ENCODE measurements at places on chromosomes 12 and 14.

DNA sequence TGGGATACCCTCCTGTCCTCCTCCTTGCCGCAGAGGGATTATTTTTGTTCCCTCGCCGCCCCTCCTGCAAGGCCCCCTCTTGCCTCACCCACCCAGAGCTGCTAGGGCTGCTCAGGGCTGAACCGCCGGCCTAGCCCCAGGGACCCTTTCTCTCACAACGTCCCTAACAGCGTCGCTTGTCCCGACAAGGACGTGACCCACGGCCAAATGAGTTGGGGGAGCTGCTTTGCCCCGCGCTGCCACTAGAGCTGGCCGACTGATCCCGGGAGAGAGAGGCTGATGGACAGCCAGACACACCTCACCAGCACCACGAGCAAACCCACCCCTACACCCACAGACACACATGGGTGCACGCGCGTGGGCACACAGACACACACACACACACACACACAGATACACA lies 154.6 kb upstream of the ALG10B start:
- DNase-seq = no peak

DNA sequence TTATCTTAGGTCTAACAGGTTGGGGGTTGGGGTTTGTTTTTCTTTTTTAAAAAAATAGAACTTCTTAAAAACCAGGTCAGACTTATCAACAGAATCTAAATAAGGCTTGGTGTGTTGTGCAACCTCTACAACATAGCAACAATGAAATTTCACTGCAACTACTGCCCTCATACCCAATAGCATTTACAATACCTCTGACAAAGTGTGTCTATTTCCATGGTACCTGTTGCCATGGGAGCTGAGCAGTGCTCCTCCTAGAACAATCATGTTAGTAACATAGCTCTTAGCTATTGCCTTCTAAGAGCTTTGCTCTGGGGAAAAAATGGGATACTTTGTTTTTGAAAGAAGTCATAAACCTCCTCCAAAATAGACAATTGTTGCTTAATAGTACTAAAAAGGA lies 103.3 kb upstream of the CCDC175 start:
- DNase-seq = no peak

DNA sequence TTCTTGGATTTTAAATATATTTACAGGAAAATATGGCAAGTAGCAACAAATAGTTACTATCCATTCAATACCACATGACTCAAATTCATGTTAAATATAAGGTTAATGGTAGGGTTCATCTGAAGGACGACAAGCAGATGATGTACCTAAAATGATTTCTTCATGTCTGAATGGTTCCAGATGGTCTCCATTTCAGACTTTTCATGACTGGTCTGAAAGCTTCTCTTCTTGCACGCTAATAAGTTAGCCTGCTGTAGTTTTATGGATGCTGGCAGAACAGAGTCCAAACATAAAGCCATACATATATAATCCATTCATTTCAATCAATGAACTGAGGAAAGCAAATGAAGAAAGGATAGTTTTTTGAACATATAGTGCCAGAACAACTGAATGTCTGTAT lies 257.0 kb upstream of the MGAT4C start:
- DNase-seq = no peak

DNA sequence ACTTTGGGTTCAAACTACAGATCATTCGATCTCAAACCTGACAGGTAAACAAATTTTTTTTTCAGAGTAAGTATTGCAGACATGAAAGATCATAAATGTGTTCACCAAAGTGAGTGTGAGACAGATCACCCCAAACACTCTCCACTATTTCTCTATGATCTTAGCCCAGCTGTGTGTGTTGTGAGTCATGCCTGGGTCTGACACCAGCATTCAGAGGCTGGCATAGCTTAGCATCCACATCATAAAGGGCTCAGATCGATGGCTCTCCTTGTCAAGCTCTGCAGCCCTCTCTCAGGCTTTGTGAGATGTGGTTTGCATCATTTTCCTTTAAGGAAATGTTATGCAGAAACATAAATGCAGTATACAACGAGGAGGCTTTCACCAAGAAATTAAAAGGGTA lies 164.9 kb downstream of the ETV6 start:
- DNase-seq = no peak

DNA sequence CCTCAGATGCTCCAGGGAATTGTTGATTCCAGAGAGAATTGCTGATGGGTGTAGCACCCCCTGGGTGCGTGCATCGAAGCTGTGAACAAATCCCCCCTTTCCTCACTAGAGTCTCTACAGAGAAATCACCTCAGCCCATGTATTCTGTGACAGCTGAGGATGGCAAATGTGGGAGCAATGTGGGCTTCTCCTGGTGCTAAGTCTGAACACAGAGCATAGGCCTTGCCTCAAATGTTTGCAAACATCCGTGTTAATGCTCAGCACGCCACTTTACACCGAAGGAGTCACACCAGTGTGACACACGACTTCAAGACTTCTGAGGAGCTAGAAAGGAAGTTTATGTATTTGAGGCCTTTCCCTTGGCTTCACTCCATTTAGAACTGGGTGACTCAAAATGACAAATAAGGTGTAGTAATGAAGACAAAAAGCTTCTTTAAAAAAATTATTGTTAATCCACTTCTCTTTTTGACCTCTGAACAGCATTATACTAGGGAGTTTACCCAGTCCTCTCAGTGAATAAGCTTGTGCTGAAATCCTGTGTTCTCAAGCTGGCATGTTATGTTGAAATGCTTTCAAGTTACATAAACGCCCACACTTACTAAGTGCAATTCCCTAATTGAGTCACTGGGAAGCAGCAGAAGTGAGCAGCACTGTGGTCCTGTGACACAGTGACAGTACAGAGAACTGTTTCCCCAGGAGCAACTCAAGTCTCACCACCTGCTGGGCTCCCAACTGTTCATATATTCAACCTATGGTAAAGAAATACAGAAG lies 92.9 kb downstream of the FAR2 start:
- peak; percentile 82 for DNase-seq
